NCI-H187 (cell line): ENCODE measurements at places on chromosomes 13 and 19.

DNA sequence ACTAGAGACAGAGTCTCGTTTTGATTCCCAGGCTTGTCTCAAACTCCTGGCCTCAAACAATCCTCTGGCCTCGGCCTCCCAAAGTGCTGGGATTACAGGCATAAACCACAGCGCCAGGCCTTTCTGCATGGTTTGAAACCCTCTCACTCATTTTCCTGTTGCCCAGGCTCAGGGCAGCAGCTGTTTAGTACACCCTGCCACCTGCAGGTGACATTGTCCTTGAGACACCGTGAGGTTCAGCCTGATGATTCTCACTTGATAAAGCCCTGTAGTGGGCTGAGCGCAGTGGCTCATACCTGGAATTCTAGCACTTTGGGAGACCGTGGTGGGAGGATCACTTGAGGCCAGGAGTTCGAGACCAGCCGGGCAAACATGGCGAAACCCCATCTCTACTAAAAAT, 12.5 kb downstream of the IL12RB1 start:
- no peak for DNase-seq

GRCh38 chr13:29999492-30000369, 149.3 kb upstream of the UBL3 start:
- no peak for DNase-seq

DNA sequence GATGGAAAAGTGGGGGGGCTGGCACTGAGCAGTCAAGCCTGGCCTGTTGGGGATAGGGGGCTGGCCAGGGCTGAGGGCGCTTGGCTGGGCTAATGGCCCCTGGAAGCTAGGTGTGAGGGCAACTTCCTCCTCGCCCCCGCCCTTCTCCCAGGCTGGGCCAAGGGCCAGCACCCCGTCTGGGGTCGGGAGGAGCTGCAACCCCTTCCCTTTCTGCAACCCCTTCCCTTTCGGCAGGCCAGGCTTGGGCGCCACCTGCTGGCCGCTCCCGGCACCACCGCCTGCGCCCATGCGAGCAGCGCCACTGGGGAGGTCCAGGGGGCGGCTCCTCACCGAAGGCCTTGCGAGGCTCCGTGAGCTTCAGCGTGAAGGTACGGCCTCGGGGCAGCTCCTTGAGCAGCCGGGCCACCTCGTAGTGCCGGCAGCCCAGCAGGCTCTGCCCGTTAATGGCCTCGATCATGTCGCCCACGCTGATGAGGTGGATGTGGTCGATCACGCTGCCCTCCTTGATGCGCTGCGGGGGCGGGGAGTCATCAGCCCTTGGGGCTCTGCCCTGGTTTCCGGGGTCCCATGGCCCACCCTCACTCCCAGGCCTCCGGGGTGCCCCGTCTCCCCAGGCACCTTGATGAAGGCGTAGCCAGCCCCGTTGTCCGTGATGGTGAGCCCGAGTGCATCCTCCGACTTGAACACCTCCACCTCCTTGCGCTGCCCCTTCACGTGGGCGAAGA, 5.0 kb upstream of the PTGER1 start:
- no peak for DNase-seq

DNA sequence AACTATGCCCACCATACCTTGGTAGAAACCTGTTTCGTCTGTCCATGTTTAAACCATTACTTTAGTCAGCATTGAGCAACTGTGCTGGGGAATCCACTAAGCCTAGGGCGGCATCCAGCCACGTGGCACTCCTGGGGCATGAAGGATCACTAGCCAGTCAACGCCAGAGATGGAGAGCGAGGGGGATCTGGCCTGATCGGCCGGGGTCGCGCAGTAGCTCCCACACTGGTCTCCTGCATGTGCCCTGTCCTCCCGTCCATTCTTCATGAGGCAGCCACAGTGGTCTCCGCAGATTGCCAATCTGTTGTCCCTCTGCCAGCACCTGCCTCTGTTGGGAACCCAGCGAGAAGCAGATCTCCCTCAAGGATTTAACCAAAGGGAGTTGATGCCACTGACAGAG, 109.4 kb downstream of the DPF1 start:
- no peak for DNase-seq

DNA sequence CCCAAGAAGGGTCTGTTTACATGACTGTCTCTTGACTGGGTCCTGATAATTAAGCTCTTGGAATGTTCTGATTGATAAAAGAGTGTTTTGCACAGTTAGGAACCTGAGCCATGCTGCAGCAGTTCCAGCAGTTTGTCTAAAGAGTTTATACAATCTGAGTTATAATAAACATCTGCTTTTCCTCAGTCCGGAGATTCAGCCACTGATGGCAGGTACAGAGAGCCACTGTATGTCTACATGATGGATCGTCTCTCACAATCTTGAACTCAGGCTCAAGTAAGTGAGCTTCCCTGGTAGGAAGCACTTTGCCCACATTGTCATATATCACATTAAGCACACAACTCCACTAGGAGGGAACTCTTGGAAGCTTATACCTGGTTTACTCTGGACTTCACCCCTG, 84.3 kb downstream of the UGGT2 start:
- DNase-seq = no peak

DNA sequence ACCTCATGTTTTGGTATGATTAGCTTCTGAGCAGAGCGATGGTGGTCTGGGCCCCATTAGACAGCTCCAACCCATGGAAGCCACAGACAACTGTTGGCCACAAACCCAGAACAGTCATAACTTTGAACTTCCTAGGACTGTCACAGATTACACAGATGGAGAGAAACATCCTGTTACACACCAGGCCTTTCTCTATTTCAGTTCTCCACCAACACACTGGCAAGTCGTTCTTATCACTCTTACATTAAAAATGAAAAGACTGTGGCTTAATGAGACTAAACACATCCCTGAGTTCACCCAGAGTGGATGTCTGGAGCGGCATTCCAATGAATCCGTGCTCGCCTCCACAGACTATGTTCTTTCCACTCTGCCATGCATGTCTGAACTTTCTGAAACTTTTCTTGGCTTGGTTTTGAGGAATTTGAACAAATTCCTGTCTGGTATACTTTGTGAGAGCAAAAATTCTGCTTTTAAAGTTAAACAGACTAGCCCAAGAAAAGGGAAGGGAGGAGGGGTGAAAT, 109.1 kb downstream of the NALCN start:
- no peak for DNase-seq

DNA sequence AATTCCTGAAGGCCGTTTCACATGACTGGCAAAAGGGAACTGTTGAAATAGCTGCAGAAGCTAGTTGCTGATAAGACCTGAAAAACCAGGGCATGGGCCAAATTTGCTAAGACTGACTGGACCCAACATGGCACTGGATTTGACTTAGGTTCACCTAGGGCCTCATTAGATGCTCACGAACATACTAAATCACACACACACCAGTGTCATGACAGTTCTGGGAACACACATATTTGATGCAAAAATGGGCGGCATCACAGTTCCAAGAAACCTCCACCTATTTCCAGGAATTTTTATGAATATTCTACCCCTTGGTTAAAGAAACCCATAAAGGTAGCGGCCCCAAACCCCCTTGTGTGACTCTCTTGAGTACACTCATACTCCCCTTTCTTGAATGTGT, 99.6 kb upstream of the OBI1 start:
- DNase-seq = no peak

DNA sequence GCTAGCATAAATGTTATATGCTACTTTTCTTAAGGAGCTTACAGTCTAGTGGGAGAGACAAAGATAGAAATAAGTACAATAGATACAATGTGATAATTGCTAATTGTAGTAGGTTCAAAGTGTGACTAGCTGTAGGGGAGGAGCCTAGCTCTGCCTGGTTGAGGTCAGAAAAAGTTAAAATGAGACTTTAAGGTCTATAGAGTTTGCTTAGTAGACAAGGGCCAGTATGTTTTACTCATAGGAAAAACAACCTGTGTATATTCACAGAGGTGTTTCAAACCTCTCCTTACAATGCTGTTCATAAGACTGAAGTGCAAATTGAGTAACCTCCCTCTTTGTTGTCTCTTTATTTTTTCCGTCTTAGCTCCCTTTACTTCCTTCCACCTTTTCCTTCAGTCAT, 56.1 kb downstream of the PDS5B start:
- DNase-seq = no peak

DNA sequence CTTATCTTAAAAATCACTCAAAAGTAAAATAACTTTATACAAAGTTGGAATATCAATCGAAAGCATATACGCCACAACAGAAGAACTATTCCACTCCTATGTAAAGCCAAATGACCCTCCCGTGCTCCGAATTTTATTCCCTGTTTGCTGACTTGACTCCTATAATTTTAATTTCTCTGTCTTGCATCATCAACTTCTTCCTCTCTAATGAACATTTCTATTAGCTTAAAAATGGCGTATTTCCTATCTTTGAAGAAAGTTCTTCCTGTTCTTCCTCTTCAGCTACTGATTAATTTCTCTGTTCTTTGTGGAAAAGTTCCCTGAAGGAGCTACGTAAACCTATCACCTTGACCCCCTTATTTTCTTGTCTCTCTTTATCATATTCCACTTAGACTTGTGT, 389.3 kb downstream of the LMO7 start:
- no peak for DNase-seq

DNA sequence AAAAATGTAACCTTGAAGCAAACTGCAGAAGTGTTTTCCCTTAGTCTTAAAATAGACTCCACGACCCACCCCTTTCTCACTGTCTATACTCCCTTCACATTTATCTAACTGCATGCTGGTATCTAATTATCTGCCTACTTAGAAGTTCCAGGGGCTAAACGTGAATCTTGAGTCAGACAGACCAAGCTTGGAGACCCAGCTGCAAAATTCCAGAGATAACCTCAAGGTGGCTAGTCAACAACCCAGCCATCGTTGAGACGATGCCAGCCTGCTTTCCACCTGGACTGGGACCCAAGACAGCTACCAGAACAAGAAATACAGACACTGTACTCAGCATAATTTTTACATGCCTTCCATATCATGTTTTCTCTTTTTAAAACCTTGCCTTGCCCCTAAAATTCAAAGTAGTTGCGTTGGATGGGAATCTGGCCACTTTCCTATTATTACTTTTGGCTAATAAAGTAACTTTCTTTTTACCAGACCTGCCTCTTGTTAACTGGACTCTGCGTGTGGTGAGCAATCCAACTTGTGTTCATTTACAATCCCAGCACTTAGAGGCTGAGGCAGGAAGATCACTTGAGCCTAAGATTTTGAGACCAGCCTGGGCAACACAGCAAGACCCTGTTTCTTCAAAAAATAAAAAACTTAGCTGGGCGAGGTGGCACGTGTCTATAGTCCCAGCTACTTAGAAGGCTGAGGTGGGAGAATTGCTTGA, 82.3 kb downstream of the CDADC1 start:
- no peak for DNase-seq

GRCh38 chr19:4776436-4777211, 14.9 kb upstream of the FEM1A start:
- DNase-seq = no peak

- DNase-seq = no peak
Observed at GRCh38 chr13:27765650-27766049, 26.6 kb upstream of the GSX1 start.

GRCh38 chr13:60514891-60515290, 117.9 kb downstream of the TDRD3 start:
- DNase-seq = no peak

GRCh38 chr13:94389604-94390351, 89.7 kb downstream of the DCT start:
- DNase-seq = no peak
